Cortex of kidney (tissue), 1 donor: ENCODE measurements at places on chromosomes 6 and 20.

GRCh38 chr6:36095497-36096391 is 34.6 kb upstream of the MAPK13 start:
- no peak for DNase-seq

- DNase-seq: no peak
Measured at GRCh38 chr6:3405182-3405518, 51.7 kb downstream of the SLC22A23 start.

- no peak for DNase-seq
Measured at GRCh38 chr6:75524322-75524972, 30.8 kb upstream of the FILIP1 start.

- DNase-seq: no peak
Measured at GRCh38 chr20:44780226-44780625, 30.1 kb downstream of the RIMS4 start.

- no peak for DNase-seq
Measured at GRCh38 chr20:53599910-53600632, 6.4 kb upstream of the ZNF217 start.

- no peak for DNase-seq
Measured at GRCh38 chr20:51985013-51985415, 182.7 kb upstream of the SALL4 start.
